ENCODE measurements at places on chromosomes 3 and 15.

DNA sequence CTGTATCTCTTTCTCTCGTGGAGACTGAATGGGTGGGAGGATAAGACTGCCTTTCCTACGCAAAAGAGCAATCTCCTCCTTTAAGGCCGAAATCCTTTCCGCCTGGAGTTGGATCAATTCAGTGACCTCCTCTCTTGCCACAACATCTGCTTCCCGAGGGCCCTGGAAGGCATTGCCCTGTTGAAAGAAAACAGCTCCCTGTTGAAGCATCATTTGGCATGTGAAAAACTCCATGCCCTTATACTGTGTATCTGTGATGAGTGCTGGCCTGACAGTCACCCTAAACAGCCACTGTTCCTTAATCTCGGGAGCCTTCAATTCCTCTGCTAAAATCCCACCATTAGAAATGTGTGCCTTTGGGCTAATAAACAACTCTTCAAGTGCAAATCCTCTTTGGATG, 80.2 kb downstream of the BOC start:
- no peak for DNase-seq

- no peak for DNase-seq
These were observed 40.9 kb upstream of the GOLGA8J start for GRCh38 chr15:30041868-30042267.

DNA sequence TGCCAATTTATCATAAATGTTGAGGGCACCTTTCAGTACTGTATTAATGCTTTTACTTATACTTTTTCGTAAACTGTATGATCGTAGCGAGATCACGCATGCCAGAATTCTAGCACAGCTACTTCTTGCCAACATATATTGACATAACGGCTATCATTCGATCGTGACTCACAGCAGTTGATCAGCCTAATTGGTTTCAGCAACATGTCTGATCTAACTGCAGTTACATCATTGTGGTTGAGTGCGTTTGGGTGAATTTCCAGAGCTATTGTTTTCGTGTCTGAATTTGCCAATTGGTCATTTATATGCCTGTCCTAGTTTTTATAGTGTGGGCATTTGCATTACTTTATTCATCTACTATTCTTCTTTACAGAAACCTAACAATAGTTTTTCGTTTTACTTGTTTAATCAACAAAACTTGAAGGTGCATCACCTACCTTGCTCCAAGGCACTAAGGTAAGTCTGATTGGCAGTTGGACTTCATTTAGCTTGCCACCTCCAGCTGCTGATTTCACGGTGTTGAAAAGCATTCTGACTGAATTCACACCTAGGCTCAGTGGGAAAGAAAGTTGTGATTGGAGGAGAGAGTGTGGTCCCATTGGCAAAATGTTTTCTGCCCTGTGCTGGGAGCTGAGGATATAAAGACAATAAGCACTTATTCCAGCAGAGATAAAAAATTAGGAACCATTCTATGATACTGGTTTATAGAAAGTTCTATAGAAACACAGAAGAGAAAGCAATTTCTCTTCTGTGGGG, 120.9 kb upstream of the RGMA start:
- no peak for DNase-seq

GRCh38 chr3:9785602-9786001, 6.7 kb downstream of the TADA3 start:
- DNase-seq, result no peak

DNA sequence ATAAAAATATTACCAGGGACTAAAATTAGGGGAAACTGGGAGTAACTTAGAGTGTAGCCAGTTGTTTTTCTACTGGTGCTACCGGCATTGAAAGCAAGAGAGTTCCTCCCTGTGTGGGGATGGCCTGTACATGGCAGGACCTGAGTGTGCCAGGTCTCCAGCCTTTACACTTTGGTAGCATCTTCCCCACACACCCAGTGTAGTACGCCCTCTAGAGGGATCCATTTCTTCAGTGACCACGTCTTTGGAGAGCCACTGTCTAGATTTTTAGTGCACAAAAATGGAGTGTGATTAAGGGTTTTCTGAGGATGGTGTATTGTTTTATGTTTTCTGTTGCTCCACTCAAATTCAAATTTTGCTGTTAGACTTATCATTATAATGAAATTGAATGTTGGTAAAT, 507.0 kb upstream of the TPRG1 start:
- peak; percentile 25 for DNase-seq

DNA sequence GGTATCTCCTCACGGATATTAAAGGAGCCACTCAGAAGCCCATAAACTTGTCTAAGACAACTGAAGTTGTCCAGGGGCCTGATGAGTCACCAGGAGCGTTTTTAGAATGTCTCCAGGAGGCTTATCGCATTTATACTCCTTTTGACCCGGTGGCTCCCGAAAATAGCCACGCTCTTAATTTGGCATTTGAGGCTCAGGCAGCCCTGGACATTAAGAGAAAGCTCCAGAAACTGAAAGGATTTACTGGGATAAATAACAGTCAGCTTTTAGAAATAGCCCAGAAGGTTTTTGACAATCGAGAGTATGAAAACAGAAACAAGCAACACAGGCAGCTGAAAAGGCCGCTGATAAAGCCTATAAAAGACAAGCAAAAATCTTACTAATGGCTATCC, 4.1 kb downstream of the DET1 start:
- DNase-seq, result no peak

DNA sequence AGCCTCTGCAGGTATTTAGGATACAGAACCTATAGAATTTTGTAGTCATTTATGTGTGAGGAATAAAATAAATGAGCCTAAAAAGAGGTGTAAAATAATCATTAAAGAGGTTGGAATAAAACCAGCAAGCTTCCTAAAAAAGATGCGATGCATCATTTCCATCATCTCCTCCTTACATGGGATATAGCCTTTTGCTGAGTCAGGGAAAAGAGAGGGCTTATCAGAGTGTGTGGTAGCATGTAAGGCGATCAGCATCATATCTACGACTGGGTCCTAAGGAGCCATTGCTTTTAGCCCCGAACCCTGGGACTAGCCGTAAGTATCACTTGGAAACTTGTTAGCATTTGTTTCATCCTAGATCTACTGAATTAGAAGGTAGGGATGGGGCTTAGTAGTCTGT, 94.9 kb downstream of the DTWD1 start:
- DNase-seq, result no peak

GRCh38 chr3:45915518-45916231, 27.6 kb upstream of the CXCR6 start:
- DNase-seq, result peak; percentile 61

DNA sequence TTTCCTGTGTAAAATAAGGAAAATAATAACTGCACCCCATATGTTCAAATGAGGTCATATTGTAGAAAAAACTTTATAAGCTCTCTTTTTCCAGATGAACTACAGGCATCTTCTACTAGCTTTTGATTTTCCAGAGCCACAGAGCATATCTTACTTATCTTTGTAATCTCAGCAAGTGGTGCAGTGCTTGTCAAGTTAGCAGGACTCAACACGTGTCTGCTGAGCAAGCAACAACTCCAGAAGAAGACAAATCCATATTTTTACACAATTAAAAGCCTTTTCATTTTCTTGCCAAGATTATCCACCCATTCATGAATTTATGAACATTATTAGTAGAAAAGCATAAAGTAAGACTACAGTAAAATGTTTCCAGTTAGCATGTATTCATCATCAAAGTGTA, 14.4 kb upstream of the TSC22D2 start:
- DNase-seq, result no peak

DNA sequence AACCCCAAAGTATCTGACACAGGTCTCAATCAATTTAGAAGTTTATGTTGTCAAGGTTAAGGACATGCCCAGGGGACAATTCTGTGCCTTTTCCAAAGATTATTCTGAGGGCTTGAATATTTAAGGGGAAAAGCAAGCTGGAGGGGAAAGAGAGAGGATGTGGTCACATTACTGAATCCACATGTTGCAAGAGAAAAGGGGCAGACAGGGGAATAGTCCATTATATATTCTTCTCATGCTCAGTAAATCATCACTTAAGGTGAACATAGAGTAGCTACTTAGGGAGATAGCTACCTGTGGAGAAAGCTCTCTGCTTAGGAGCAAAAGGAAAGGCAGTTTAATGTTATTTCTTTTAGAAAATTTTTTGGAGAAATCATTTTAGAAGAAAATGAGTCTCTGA, 751.6 kb downstream of the SI start:
- DNase-seq, result no peak

GRCh38 chr15:58582160-58582559, 150.4 kb downstream of the LIPC start:
- no peak for DNase-seq

DNA sequence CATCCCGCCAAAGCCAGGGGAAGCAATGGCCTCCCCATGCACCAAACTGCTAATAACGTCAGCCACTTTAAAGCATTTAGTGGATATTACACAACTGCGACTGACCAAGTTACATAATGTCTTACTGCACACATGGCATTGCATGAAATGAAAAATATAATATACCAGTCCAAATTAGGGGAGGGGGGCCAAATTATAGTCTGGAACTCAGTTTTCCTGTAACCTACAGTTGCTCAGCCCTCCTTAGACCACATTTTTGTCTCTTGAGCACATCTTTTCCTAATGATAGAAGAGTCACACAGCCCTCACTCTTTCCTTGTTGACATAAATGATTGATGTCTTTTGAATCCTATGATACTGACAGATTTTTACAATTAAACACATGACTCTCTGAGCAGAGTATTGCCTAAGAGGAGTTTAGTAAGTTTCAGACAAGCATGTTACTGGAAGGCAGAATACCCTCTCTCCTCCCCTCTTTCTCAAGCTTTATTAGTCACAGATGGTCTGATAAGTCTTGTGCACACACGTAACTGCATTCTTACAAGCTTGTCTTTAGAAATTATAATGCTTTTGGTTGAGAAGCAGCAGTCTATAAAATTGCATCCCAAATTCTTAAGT, 1.1 kb upstream of the PLD1 start:
- peak; percentile 61 for DNase-seq

DNA sequence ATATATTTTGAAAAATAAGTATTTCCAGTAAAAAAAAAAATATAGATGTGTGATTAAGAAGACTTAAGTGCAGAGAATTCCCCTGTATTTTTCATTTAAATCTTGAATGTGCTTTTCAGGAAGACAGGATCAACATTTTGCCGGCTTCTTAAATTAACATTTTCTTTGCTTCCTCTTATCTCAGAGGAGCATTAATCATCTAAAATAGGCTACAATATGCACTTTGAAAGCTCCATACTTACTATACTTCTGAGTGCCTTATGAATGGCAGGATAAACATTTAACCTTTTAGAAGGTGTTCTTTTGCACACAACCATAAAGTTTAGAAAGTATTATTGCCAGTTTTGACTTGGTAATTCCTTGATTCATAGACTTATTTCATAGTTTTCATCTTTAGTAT, 164.3 kb downstream of the ECT2 start:
- no peak for DNase-seq

GRCh38 chr3:31075876-31076275, 181.4 kb upstream of the GADL1 start:
- no peak for DNase-seq

DNA sequence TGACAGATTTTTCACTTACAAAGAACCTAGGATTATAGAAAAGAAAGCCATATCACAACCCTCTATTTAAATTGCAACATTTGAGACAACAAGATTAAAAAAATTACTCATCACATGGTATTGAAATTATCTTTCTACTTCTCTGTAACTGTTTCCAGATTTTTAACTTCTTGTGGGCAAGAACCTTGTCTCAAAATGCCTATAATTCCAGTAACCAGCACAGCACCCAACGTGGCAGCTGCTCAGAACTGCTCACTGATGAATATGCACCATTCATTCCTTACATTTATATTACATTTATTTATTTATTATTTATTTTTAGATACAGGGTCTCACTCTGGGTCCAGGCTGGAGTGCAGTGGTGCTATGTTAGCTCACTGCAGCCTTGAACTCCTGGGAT, 216.1 kb downstream of the THRB start:
- no peak for DNase-seq

GRCh38 chr3:38707730-38708129, 58.2 kb upstream of the SCN5A start:
- DNase-seq, result peak; percentile 5

DNA sequence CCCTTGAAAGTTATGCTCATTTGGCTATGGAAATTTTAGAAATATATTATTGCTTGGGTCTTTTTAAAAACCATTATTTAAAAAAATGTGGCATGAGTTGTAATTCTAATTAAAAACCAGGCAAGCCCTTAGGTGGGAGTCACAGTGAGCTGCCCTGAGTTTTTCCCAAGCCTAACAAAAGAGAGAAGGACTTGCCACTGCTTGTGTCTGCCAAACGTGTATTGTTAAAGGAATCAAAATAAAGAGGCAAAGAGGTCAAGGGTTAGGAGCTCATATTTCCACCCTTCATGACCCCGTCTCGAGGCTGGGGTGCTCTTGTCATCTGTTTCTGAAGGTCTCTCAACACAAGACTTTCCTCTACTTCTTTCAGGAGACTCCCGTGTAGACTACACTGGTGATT, 321.1 kb downstream of the ZIC1 start:
- DNase-seq, result no peak

DNA sequence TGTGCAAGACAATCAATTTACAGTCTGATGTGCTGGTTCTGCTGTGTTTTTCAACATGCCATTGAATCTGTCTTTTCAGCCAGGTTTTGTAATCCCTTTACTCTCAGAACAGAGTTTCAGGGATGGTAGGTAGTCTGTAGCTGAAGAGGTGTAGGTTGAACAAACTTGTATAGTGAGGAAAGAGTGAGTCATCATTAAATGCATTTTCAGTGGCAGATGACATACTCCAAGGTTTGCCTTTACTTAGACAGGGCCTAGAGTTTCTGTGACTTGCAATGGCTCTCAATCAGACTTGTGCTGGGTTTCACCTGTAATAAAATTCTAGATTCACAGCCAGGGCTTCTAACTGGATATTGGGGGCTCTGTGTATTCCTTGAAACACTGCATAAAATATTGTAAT, 94.6 kb downstream of the CYP19A1 start:
- peak; percentile 17 for DNase-seq

DNA sequence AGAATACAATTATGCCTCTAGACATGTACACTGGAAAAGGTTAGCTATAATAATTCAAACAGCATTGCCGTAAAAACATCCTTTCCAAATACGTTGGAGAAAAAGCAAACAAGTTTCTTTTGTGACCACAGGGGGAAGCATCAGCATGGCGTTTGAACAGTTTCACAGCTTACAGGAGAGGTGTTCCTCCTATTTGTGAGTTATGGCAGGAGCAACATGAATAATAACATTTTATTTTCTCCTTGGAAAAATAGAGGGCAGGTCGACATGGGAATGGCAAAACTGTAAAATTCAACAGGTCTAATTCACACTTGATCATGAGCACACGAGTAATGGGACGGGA, 39.7 kb upstream of the GADL1 start:
- peak; percentile 34 for DNase-seq

GRCh38 chr3:60047426-60048200, 997.8 kb upstream of the CFAP20DC start:
- DNase-seq, result no peak

DNA sequence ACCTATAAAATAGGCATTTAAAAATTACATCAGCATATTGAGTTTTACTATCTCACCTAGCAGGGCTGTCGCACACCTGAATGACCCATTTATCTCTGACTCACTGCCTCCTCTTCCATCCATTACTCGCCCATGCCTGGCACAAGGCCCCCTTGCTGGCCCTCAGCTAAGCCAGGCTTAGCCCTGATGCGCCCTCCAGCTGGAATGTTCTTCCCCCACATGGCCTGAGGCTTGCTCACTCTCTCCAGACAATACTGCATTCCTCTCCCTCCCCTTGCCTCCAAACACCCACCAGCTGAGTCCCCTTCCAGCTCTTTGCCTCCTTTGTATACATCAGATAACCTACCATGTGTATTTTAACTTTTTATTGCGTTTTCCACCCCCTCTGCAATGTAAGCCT, 7.2 kb downstream of the SH3BP5 start:
- peak; percentile 84 for DNase-seq
